CD4-positive, alpha-beta T cell treated with Interleukin-1 beta for 1 hour (primary cell): ENCODE measurements at places on chromosomes 13 and 19.

- DNase-seq: no peak
Measured at GRCh38 chr13:89407357-89407756, 1736.2 kb downstream of the SLITRK5 start.

GRCh38 chr19:41187884-41188279 lies 5.1 kb upstream of the CYP2S1 start:
- no peak for DNase-seq

DNA sequence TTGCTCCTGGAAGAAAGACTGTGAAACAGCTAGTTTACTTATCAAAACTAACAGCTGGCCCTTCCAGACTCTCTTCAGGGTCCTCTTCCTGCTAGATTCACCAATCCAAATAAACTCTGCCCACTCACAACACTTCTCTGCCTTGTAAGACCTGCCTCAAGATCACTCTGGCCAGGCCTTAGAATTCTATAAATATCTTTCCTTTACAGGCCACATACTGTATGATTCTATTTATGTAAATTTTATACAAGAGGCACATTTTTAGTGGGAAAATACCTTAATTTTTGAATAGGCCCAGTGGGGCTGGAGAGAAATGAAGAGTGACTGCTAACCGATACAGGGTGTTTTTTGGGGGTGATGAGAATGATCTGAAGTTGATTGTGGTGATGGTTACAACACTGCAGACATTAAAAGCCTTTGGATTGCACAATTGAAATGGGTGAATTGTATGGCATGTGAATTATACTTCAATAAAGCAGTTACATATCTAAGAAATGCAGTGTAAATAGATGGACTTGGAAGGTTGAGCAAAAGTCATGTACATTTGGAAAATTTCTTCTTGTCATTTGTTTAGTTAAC lies 141.8 kb downstream of the GPC5 start:
- no peak for DNase-seq

DNA sequence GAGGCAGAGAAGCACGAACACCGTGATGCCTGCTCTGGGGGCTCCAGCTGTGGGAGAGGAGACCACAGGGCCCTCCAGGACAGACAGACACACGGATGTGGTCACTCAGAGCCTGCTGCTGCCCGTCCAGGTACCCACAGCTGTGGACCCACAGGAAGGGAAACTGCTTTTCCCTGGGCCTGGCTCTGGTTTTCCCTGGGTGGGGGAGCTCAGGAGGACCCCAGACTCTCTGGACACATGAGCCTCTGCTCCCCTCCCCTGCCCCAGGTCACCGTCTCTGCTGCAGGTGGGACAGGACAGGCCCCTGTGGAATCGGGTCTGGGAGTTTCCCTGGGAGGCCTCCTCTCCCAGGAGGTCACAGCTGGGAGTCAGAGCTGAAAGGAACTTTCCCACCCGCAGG lies 7.3 kb downstream of the LILRA4 start:
- DNase-seq: no peak

- DNase-seq: no peak
Measured at GRCh38 chr13:75788481-75788981, 152.4 kb downstream of the LMO7 start.

DNA sequence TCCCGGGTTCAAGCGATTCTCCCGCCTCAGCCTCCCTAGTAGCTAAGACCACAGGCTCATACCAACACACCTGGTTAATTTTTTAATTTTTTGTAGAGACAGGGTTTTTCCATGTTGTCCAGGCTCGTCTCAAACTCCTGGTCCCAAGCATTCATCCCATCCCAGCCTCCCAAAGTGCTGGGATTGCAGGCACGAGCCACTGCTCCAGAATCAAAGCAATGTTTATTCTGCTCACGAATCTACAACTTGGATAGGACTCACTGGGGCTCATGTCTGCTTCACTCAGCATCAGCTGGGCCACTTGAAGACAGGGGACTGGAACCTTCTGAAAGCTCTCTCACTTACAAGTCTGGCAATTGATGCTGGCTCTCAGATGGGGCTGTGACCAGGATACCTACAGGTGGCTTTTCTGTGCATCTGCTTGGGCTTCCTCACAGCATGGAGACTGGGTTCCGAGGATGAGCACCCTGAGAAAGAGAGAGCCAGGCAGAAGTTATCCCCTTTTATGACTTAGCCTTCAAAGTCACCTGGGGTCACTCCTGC lies 8.2 kb upstream of the ZNF792 start:
- DNase-seq: no peak

DNA sequence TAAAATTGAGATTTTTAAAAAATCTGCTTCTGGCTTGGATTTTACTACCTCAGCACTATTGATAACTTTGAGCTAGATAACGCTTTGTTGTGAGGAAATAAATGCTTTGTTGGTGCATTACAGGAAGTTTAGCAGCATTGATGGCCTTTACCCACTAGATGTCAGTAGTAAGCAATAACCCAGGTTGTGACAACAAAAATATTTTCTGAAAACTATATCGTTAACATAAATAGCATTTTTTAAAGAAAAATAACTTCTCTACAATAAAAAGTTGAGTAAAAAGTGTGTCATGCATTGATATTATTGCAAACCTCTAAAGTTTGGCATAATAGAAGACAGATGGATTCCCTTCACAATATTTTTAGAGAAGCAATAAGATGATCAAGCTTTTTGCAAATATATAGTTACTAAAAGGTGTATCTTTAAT lies 1246.5 kb downstream of the UQCRFS1 start:
- no peak for DNase-seq

- no peak for DNase-seq
Measured at GRCh38 chr13:22862478-22862877, 318.3 kb upstream of the SGCG start.

DNA sequence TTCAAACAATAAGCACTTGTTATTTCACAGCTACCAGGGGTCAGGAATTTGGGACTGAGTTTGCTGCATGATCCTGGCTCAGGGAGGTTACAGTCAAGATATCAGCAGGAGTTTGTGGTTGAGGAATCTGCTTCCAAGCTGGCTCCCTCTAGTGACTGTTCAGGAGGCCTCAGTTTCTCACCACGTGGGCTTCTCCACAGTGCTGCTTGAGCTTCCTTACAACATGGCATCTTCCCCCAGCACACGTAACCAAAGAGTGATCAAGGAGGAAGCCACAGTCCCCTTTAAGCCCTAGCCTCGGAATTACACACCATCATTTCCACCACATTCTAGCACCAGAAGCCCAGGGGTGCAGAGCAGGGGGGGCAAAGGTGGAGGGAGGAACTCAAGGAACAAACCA lies 28.8 kb downstream of the CELF5 start:
- DNase-seq: no peak

DNA sequence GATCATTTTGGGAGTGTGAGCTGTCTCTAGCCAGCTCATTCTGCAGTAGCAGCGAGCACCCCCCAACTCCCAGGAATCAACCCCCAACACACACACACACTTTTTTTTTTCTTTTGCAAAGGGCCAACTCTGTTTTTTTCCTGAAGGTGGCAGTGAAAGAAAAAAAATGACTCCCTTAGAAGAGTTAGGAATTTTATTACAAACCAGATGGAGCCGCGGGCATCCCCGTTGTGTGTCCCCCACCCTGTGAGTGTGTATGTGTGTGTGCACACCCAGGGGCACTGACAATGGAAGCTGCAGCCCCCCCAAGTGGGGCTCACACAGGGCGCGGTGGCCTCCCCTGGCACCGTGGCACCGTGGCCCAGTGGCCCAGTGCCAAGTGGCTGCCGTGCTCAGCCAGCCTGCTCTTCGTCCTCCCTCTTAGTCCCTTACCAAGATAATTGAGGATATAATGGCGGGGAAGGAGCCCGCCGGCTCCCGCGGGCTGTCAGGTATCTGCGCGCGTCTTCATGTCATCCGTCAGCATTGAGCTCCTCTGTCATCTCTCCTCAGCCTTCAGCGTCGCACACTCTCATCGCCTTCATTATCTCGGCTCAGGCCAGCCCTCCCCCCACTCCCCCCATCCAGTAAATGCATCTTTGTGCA lies 314.1 kb downstream of the ZNF536 start:
- DNase-seq: no peak

- DNase-seq: no peak
Measured at GRCh38 chr13:43584751-43585150, 202.0 kb downstream of the ENOX1 start.

GRCh38 chr13:109481040-109481439 lies 305.3 kb downstream of the IRS2 start:
- no peak for DNase-seq

DNA sequence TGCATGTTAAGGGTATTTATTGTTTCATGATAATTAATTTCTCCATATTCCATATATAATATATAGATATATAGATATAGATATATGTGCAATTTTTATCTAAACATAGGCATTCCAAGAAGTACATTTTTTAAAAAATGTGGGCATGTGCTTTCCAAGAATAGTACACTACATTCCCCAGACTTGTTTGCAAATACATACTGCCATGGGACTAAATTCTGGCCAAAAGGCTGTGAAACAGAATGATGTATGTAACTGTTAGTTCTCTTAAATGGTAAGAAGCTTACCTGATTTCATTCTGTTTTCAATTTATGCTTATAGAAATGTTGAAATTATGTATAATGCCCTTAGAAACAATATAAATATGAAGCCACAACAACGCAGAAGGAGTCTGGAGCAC lies 503.2 kb upstream of the SPRY2 start:
- no peak for DNase-seq

- no peak for DNase-seq
Measured at GRCh38 chr19:3119693-3120380, 16.0 kb upstream of the GNA15 start.

DNA sequence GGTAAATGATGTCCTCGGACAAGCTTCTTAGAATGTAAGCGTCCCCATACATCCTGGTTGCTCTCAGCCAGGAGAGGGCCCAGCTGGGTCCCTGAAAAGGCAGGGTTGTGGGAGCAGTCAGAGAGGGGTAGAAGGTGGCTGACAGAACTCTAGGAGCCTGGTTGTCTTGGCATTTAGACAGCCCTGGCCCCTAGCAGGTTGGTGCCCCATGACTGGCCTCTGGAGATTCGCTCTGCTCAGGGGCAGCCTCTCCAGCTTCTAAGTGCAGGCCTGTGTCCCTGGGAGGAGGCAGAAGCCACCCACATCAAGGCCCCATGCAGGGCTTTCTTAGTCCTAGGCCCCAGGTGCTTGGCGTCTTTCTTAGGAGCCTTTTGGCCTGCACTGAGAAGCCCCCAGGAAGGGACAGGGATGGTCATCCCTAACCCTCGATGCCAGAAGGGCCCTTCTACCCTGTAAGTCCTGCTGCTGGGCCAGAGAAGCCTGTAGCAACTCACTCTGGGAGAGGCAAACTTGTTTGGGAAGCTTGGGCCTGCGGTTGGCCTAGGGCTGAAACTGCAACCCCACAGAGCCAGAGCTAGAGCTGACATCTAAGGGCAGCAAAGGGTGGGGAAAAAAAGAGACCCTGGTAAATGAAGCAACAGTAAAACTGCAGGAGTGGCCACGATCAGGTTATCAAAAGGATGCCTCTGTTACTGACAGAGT lies 2.8 kb upstream of the CDX2 start:
- DNase-seq: no peak

DNA sequence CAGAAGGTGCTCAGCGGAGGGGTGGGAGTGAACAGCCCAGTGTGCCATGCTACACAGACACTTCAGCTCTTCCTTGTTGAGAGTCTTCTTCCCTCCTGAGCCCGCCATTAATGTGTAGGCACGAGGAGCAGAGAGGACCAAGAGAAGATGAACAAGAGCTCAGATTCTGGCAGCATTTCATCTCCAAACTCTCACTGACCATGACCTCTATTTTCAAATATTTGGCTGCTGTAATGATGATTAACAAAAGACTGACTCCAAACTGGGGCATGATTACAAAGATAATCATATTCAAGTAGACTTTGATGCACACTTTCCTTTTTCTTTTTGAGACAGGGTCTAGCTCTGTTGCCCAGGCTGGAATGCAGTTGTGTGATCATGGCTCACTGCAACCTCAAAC lies 236.5 kb downstream of the DCLK1 start:
- DNase-seq: no peak

DNA sequence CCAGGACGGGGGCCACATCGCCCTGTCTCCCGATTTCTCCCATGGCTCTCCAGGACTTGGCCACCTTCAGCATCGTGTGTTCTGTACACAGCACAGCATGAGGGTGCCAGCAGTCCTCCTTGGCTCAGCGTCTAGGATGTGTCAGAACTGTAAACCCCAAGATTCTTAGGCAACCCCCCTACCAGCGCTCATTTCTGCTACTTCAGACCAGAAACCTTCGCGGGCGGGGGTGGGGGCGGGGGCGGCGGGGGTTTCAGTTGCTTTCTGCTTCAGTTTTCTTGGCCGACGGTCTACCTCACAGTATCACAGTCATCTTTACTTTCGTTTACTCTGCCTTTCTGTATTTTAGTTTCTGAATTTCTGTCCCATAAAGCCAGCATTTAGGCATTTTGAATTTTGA lies 82.4 kb downstream of the GGACT start:
- DNase-seq: no peak

GRCh38 chr19:20209051-20209450 lies 42.0 kb downstream of the ZNF486 start:
- DNase-seq: no peak
